ENCODE measurements at places on chromosomes 12 and 14.

- DNase-seq = peak; percentile 18
Measured at GRCh38 chr12:102120886-102121285, 903 bp downstream of the PARPBP start.

DNA sequence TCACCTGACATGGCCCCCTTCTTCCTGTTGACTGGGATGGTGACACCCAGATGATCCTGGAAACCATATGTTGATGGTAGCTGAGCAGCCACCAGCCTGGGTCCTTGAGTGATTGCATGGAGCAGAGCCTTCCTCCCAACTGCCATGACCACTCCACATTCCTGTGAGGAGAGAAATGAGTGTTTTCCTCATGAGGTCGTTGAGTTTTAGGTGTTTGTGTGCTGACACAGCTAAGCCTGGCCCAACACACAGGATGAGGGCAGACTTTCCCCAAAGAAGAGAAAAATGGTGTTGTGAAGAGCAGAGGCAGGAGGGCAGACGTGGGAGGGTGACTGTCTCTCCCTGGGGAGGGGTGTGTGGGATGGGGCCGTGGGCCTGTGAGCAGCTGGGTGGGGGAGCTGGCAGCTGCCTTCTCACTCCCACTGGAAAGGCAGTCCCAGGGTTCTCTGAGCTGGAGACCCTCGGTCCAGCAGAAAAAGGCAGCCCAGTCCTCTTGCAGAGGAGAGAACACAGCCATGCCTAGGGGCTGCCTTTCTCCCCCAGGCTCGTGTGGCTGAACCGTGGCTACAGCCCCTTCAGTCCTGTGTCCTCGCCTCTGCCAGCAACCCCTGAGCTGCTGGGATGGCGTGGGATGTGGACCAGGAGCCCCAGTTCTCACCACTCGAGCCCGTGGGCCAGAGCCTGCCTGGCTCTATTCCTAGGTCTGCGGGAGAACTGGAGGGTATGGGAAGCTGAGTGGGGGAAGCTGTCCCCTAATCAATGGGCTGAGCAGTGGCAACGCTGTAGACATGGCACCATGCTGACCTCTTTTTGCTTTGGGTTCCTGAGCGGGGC is 257.0 kb downstream of the ADGRD1 start:
- no peak for DNase-seq

DNA sequence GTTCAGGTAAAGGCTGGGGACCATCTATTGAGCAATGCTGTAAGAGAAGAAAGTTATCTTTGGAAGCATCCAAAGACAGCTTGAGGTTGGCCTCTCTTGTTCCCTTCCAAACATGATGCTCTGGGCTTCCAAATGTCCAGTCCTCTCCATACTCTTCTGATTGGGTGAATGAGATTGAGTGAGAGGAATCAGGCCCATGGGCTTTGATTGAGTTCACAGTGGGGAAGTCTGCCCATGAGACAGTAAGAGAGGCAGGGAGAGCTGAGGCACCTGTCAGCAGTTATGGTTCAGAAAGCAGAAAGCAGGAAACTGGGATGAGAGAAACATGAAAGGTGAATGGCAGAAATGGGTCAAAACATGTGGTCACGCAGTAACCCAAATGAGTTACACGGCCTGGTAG is 1006.9 kb downstream of the VRK1 start:
- no peak for DNase-seq

GRCh38 chr14:54475187-54475899 is 13.4 kb downstream of the GMFB start:
- DNase-seq = no peak

GRCh38 chr12:57629897-57630471 is 3.0 kb downstream of the B4GALNT1 start:
- DNase-seq = no peak

- no peak for DNase-seq
Measured at GRCh38 chr12:47527816-47528215, 178.0 kb downstream of the RPAP3 start.

GRCh38 chr12:20339060-20339459 is 29.3 kb upstream of the PDE3A start:
- DNase-seq = no peak

DNA sequence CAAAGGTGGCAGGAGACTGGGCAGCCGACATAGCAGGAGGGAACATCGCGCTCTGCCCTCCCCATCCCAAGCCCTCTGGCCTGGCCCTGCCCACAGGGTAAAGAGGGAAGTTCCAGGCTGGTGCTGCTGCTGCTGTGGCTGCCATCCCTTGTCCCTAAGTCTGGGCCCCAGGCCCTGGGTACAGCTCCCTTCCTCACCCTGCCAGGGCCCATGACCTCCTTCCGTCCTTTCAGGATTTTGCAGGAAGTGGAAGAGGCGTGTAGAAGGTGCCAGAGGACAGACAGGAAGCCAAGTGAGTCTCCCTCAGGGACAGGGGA is 14.7 kb upstream of the NCOR2 start:
- DNase-seq = no peak

- no peak for DNase-seq
Measured at GRCh38 chr12:65022960-65023359, 98.1 kb downstream of the WIF1 start.

DNA sequence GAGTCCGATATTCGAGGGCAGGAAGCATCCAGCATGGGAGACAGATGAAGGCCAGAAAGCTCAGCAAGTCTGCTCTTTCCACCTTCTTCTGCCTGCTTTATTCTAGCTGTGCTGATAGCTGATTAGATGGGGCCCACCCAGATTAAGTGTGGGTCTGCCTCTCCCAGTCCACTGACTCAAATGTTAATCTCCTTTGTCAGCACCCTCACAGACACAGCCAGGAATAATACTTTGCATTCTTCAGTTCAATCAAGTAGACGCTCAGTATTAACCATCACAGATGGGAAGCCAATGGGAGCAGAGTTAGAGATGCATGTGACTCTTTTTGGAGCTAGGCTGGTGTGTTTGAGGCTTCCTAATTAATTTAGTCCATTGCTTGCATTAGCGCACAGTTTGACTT is 17.0 kb downstream of the C12orf75 start:
- DNase-seq = no peak

DNA sequence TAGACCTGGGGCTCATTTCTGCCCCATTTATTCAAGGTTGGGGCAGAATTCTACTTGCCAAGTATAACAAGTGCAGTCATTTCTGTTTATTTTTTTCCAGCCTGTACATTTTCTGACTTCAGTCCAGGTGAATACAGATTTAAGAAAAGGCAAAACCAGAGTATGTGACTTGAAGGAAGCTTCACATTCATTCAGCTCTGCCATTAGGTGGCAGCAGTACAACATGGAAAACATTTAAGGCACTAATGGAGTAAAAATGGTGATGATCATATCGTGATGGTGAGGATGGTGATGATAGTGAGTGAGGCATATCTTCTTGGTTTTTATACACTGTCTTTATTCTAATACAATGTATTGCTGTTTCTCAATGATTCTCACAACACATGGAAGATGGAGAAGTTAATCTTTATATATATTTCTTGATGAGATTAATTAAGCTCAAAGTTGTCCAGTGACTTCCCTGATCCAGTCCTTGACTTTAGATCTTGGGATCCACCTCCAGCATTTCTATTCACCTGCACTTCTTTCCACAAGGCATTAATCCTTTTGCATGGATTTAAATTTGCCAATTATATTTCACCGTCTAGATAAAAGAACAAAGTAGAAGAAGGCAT is 176.7 kb upstream of the SEL1L start:
- peak; percentile 21 for DNase-seq

DNA sequence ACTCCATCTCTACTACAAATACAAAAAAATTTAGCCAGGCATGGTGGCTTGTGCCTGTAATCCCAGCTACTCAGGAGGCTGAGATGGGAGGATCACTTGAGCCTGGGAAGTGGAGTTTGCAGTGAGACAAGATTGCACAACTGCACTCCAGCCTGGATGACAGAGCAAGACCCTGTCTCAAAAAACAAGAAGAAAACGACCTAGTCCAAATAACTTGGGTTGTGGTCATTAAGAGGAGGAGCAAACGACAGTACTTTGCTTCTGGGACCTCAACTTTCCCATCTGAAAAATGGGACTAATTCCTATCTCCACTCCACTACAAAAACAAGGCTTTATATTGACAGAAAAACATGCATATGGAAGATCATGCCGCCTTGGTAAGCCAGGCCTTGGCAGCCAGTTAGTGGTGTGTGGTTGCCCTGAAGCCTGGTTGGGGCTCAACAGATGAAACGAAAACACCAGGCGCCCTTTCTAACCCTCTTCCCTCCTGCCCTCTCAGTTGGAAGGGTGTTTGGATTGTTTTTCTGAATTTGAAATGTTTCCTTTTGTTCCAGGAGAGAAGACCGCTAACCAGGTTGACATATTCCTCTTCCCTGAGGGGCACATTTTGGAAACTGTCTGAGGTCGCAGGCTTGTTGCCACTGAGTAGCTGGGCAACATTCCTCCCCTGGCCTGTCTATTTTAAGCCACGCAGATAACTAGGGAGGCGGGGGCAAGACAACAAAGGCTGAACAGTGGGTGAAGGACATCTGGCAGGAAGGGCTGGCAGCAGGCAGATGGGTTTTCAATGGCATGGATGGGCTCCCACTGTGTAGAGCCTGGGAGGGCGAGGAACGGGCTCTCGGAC is 13.7 kb upstream of the VPS37B start:
- DNase-seq = no peak

- no peak for DNase-seq
Measured at GRCh38 chr12:87491089-87491488, 538.1 kb downstream of the C12orf50 start.

- peak; percentile 73 for DNase-seq
Measured at GRCh38 chr12:48000878-48001504, 3.3 kb downstream of the COL2A1 start.

- DNase-seq = no peak
Measured at GRCh38 chr14:69694730-69695281, 72.1 kb upstream of the SRSF5 start.

GRCh38 chr14:72883109-72883508 is 10.8 kb downstream of the DPF3 start:
- no peak for DNase-seq

DNA sequence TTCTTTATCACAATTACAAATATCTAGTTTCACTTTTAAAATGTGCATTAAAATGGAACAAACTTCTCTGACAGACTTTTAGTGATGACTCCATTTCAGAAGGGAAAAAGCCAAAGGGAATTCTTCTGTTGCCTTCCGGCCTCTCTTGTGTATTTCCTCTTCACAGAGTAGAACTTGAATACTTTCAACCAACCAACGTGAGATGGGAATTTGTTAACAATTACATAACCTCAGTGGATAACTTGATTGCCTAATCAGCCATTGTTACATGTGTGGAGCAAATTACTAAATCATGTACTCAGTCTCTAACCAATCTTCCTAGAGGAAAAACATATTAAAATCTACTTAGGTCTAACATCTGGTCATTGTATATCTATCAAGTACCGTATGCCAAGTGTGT is 291.1 kb downstream of the SYT1 start:
- no peak for DNase-seq

DNA sequence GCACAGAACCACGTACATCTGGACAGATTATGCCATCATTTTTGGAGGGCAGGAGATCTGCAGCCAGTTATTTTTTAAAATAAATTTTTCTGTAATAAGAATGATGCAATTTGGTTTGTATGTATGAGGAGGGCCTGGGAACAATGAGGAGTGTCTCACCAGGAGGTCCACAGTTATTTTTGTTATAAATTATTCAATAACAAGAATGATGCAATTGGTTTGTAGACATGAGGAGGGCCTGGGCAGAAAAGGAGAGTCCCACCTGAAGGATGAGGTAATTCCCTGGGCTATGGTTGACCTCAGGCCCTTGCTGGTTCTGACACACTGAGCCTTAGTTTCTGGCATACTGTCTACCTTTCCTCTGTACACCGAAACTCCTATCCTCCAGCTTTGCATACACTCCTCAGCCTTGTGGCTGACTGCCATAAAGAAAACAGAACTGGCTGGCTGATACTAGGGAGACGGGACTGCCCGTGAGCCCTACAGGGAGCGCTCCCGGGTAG is 9.0 kb upstream of the DCD start:
- no peak for DNase-seq

DNA sequence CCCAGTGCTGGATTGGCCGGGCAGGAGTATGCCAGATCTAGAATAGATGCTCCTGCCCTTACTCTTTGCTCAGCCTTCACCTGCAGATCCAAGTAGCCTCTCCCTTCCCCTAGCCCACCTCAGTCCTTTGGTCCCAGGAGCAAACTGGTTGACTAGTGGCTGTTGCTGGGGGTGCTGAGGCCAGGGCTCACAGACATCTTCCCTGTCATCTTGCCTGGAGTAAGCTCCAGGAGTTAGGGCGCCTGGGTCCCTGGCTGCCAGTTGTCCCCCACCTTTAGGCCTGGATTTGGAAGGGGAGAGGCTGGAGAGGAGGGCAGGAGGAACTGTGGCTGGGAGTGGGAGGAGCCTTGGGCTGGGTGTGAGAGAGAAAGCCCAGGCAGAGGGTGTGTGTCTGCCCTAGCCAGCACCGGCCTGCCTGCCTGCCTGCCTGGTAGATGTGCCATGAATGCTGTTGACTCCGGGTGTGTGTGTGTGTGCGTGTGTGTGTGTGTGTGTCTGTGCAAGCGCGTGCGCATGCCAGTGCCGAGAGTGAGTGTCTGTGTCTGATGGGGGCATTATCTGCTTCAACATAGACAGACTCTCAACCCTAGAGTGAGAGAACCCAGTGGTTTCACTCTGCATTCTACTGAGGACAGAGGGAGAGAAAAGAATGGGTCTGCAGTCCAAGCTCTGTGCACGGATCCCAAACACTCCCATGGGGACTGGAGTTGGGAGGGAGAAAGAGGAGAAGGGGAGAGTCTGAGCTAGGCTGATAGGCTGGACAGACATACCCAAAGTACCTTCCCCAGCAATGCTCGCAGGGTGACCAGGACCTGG is 845 bp upstream of the RARG start:
- no peak for DNase-seq

DNA sequence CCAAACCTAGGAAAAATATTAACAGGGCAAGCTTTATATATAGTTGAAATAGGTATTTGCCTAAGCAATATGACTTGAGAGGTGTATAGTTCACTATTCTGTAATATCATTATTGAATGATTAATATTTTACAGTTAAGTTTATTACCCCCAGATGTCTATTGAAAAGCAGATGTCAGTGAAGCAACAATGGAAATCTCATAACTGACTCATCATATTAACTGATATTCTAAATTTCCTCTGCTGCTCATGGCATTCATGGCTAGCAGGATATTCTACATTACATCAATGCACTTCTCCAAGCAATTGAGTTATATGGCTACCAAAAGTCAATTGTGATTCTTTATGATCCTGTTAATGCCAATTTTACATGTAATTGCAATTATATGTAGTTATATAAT is 9.7 kb upstream of the MAGOHB start:
- no peak for DNase-seq

GRCh38 chr12:4859478-4860210 is 50.1 kb upstream of the KCNA1 start:
- no peak for DNase-seq

- peak; percentile 43 for DNase-seq
Measured at GRCh38 chr14:68979722-68980451, 785 bp upstream of the ACTN1 start.

DNA sequence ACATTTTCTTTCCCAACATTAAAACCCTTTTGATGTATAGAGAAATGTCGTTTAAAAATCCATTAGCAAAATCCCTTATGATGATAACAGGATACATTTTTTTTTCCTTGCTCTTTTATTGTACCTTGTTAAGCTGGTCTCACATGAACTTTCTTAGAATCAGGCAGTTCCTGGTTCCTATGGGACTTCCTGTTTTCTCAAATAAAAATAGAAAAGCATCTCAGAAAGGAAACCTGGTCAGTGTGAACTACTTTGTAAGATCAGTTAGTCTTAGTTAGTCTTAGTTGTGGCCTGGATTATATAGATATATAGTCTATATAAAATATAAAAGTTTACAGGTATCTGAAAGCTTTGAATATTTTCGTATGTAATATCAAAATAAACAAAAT is 40.3 kb downstream of the LEMD3 start:
- DNase-seq = no peak

GRCh38 chr12:105775343-105775742 is 363.4 kb downstream of the NUAK1 start:
- DNase-seq = no peak
